ENCODE measurements at places on chromosomes 4 and X.

DNA sequence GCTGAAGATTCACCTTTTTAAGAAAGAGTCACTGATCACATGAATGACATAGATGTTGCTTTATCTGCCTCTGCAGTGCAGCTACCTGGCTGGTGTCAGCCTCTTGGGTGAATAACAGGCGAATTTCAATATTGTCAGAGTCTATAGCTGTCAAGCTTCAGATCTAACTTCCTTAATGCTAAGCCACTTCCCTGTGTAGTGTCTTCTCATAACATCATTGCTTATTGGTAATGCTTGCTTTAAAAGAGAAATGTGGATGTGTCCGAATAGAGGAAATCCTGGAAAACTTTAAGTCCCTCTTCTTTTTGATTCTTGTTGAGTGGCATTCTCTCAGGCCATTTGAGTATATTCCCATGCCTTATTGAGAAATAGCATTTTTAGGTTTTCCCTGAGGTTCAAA lies 7.3 kb upstream of the IGFBP7 start:
- DNase-seq, result no peak

GRCh38 chrX:72280321-72280845 lies 3.3 kb upstream of the RPS4X start:
- DNase-seq, result no peak

DNA sequence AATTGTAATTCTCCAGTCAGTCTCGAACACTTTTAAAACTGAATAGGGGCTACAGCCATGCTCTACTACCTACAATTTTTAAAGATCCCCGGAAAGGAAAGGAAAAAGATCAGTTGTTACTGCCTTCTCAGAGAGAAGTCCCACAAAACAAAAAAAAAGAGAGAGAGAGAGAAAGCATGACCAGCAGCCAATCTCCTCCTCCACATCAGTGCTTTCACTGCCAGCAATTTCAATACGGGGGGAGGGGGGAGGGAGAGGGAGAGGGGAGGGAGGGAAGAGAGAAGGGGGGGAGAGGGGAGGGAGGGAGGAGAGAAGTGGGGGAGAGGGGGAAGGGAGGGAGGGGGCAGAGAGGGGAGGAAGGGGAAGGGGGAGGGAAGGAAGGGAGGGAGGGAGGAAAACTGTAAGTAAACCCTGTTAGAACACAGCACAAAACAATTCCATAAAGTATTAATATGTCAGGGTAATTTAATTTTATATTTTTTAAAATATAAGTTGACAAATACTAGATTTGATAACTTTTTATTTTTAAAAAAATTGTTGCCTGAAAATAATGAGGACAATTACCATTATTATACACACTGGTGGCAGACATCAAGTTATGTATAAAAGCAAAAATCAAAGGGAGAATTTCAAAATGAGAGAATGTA lies 108.0 kb downstream of the LRBA start:
- peak; percentile 44 for DNase-seq

GRCh38 chr4:147633643-147634042 lies 16.4 kb downstream of the TMEM184C start:
- no peak for DNase-seq

DNA sequence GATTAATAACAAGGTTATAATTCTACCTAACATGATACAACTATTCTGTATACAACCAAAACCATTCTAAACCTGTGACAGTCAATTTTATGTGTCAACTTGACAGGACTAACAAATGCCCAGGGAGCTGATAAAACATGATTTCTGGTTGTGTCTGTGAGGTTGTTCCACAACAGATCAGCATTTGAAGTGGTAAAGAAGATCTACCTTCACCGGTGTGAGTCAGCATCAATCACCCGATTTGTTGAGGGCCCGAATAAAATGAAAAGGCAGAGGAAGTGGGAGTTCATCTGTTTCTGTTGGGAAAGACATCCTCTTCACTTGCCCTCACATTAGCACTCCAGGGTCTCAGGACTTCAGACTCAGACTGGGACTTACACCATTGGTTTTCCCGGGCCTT lies 187.9 kb downstream of the MAB21L2 start:
- DNase-seq, result no peak

DNA sequence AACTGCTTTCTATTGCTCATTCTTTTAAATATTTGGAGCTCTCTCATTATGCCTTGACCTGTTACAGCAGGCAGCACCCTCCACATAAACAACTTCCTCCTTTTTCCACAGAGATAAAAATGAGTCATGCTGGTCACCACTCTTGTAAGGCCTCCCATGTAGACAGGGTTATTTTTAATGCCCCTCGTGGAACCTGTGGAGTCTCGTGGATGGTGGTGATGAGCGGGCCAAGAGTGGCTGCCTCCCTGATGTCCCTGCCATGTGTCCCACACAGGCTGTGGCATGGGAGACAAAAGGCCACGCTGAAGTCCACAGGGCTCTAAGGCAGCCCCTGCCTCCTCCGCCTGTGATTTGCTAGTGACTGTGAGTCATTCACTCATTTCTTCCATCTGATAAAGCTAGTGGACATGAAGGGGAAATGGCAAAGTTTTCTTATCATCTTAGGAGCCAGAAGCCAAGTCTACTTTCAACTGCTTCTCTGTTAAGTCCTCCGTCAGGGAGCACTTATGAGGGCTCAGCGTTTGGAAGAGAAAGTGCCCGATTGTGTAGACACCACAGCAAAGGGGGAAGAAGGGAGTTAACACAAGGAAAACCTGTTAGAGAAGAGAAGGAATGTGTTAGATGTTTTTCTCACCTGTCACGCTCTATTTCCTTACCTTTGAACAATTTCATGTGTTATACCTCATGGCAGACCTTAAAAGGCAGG lies 121.6 kb upstream of the FAT1 start:
- peak; percentile 35 for DNase-seq

DNA sequence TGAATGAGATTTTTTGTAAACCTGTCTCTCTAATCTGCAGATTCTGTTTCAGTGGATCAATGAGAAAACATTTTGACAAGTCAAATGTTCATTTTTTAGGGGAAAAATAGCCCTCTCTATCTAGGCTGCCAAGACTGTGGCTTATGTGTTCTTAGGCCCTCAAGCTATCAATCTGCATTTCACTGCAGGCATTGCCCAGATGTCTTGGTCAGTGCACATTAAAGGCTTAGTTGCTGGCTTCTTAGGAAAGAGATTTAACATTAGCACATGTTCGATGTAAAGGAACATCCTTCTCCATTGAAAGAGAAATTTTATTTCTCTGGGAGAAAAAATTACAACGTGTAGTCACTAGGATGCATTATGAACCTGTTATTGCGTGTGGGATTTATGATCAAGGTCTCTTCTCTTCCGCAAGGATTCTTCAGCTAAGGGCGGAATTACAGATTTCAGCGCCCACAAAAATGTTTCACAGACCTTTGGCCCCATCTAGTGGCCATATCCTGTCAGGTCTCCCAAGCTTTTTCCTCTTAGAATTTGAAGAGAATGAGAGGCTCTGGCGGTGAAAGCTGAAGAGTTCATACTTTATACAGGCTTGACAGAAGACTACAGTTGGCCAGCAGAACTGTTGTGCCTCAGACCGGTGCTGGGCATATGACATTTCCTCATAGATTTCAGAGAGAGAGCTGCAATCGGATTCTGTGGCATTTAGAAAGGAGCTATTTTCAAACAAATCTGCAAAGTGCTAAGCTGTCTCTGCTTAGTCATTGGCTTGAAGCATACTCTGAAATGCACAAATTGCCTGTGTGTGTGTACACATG lies 144.6 kb upstream of the NOCT start:
- peak; percentile 69 for DNase-seq

- DNase-seq, result no peak
Measured at GRCh38 chr4:66539745-66540144, 869.5 kb upstream of the EPHA5 start.

- peak; percentile 37 for DNase-seq
Measured at GRCh38 chrX:50747471-50747900, 66.5 kb downstream of the SHROOM4 start.

DNA sequence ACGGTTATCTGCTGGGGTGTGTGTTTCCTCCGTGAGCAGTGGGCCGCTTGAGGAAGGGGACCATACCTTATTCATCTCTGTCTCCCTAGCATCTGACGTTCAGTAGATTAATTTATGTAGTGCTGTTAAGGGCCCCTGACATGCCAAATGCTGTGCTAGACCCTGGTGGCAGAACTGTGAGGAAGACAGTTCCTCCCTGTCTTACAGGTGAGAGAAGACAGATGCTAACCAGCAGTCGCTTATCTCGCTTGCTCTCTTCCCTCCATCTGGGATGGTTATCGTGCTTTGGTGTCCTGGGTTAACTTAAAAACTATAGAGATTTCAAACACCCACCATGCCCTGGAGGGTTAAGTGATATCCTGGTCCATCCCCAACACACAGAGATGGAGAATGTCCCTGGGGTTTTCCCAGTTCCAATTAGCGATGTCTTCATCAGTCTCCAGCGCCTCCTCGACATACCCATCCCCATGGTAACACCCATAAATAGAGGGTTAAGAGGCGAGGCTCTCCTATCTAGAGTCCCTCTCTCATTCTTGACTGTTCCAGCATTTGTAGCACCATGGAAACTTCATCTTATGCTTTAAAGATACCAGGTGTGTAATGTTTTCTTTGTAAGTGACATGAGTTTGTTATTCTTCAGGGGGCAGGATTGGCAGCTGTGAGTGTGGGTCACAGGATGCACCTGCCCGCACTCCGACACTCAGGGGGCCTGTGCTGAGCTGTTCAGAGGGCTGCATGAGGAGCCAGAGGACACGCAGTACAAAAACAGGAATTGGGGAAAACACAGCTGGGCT lies 135.2 kb downstream of the STK32B start:
- no peak for DNase-seq

DNA sequence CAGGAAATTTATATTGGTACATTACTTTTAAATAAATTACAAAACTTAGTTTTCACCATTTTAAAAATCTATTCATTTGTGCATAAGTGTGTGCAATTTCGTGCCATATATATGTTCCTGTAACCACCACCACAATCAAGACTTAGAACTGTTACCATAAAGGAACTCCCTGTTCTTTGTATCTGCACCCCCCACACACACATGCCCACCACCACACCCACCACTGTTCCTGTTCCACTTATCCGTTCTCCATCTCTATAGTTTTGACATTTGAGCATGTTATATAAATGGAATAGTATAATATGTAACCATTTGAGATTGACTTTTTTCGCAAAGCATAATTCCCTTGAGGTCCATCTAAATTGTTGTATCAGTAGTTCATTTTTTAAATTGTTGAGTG lies 73.7 kb downstream of the TAF1 start:
- peak; percentile 31 for DNase-seq

- DNase-seq, result no peak
Measured at GRCh38 chrX:20952180-20952579, 422.0 kb upstream of the CNKSR2 start.

- no peak for DNase-seq
Measured at GRCh38 chr4:182337366-182337765, 94.2 kb downstream of the TENM3 start.

- no peak for DNase-seq
Measured at GRCh38 chr4:3857269-3857926, 91.2 kb downstream of the ADRA2C start.

GRCh38 chr4:108135549-108136209 lies 33.1 kb downstream of the LEF1 start:
- DNase-seq, result peak; percentile 20

DNA sequence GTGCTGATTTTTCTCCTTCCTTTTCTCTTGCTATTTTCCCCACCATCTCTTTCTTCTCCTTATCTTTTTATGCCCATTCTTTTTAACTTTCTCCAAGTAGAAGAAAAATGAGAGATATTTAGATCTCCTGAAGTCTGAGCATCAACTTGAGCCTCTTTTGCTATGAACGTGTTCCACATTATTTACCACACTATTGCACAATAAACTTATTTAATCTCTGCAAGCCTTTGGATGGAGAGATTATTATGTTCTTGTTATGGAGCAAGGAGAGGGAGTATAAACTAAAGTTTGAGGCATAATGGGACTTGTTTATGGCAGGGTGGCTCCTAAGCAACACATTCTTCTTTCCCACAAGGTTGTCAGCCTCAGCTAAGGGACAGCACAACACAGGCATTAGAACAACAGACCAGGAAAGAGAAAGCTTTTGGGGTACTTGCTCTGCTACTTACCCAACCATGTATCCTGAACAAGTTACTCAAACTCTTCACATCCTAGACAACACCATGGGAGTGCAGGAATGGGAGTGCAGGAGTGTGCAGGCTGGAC lies 365.5 kb upstream of the BOD1L1 start:
- DNase-seq, result no peak

DNA sequence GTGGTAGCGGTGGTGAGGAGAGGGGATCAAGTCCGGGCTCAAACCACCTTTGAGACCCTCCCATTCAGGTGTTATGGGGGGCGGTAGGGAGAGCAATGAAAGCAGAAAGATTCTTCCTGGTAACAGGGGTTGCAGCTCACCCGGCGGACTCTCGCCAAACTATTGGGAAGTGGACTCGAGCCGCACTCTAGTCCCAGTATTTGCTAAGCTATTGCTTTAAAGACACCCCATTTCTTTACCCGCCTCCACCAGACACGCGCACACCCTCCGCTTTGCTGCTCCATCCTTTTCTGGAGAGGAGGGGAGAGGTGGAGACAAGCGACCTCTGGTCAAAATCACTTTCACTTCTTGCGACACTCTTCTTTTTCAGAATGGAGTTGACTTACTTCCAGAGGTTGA lies 625 bp upstream of the GABRA4 start:
- DNase-seq, result no peak

GRCh38 chr4:55635282-55635681 lies 816 bp downstream of the NMU start:
- DNase-seq, result peak; percentile 38

GRCh38 chr4:87442889-87443288 lies 20.5 kb downstream of the NUDT9 start:
- no peak for DNase-seq

DNA sequence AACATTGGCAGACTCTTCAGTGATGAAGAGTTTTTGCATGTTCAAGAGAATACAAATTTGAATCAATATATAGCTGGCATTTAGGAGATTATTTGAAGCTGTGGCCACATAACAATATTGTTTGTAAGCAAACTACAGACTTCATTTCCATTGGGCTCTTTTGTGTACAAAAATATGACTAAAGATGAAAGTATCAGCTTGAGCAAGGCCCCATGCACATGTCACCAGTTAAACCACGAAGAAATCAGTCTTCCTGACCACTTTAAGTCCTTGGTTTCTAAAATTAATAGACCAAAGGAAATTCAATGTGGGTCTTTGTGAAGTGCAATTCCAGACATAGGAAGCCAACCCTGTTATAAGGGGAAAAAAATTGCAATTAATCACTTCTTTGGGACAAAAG lies 1664.6 kb upstream of the ADGRL3 start:
- DNase-seq, result no peak

GRCh38 chr4:189494407-189494806 lies 446.3 kb upstream of the FRG1 start:
- no peak for DNase-seq
